Cardiac muscle cell (in vitro differentiated cells and primary cell): ENCODE measurements at places on chromosomes 4 and X.

GRCh38 chrX:40734971-40735324, 394 bp downstream of the MED14 start:
- DNase-seq, result no peak

DNA sequence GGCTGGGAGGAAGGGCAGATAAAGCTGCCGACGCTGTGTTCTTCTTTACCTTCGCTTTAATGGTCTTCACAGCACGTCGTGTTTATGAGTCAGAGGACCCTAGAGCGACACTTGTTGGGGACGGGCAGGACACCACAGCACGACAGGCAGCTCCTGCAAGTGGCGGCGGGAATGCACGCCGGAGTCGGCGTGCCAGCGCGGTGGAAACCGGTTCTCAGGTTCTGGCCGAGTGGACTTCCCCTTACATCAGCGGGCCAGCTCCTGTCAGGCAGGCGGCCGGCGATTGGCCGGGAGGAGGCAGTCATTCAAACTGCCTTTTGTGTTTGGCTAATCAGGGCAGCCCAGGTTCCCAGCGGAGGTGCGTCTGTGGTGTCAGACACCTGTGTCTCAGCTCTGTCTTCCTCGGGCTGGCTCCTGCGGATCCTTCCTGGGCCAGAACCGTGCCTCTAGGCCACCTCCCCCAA, 150.9 kb downstream of the SHROOM3 start:
- peak; percentile 85 for DNase-seq

DNA sequence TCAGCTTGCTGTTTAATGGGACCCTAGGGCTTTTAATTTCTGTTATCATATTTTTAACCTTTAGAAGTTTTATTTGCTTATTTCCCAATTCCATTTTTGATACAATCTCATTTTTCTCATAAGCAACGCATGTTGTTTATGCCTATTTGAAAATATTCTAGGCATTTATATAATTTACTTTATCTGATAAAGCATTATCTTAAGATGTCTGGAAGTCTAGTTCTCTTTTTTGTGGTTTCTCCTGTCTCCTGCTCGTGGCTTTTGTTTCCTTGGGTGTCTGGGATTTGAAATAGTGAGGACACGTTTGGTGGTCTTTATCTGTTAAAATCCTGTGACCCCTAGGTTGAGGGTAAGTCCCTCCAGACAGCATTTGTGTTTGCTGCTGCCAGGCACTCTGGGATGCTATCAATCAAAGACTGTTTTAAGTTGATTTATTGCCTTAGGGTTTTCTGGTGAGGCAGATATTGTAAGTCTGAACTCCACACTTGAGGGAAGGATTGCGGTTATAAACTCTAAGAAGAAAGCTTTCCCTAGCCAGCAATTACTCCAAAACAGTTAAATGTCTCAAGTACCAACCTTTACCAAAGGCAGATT, 208.0 kb downstream of the PRDM5 start:
- no peak for DNase-seq

GRCh38 chrX:74534569-74535038, 79.8 kb downstream of the RLIM start:
- no peak for DNase-seq
